Caki2 (cell line): ENCODE measurements at places on chromosomes 1 and 21. TPM values are rescaled to one million over a fixed set of nuclear protein-coding genes. Genes with fewer than 3 reads are reported as not detected.
A peak's percentile ranks its signal among the peaks of the same experiment; 100 is the strongest.

- DNase-seq: no peak
Observed at GRCh38 chr21:18023711-18024110, 204.6 kb upstream of the C21orf91 start.

LEMD1 gene
- 0.27 TPM in 1 of 2 replicates, not detected in the other for total RNA-seq

GRCh38 chr1:12356004-12356890 is 126.4 kb downstream of the VPS13D start:
- DNase-seq: peak; percentile 37

DNA sequence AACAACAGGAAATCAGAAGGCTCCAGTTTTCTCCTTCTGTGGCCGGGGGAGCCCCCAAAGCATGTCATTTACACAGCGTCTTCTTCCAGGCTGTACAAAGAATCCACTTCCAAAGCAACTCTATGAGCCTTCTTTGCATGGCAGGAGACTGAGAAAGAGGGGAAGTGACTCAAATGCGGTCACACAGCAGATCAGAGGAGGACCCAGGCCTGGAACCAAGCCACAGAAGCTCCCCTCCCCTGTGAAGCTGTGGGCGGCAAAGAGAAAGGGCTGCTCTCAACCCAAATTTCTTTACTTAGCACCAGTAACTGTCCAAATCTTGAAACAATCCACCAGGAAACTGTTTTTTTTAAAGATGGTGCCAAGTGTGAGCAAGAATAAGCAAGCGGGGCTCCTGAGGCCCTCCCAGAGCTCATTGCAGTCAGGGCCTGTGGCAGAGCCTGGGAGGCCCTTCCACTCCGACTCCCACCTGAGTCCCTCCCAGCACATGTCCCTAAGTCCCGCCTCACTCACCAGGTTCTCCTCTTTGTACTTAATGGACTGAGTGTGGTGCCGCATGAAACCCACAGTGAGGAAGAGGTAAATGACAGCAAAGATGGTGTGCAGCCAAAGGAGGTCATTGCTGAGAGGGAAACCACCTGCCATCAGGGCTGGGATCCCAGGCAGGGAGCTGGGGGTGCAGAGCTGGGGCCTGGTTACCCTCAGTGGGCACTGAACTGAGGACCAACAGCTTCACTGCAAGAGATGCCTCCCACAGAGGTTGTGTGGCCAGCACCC is 15.9 kb downstream of the TMEM63A start:
- DNase-seq: no peak

GRCh38 chr1:70134148-70134547 is 71.2 kb downstream of the LRRC40 start:
- no peak for DNase-seq

NES gene
- total RNA-seq: 0.03 TPM in 2 replicates

DNA sequence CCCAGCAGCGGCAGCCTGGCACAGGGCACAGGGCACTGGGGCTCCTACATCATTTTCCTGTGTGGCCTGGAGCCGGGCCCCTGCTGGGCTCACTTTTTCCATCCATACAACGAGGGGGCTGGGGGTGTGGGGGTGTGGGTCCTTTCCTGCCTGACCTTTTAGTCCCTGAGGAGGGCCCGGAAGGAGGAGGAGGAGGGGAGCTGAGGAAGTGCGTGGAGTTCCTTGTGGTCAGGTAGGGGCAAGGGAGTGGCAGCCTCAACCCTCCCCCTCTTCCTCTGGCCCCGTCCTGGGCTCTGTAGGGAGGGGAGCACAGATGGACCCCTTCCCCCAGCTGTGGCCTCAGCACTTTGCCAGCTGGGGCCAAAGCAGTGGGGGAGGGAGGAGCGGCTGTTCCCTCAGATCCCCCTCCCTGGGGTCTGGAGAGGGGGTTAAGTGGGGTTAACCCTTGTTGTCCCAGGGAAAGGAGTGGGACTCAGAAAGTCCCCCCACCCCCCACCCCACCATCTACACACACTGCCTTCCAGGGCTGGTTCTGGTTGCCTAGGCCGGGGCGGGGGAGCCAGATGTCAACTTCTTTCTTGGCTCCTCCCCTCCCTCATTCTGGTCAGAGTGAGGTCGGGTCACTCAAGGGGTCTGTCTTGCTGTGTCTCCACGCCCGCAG is 5.7 kb downstream of the NTRK1 start:
- DNase-seq: no peak

GRCh38 chr1:60924964-60925798 is 157.2 kb upstream of the NFIA start:
- DNase-seq: no peak

DNA sequence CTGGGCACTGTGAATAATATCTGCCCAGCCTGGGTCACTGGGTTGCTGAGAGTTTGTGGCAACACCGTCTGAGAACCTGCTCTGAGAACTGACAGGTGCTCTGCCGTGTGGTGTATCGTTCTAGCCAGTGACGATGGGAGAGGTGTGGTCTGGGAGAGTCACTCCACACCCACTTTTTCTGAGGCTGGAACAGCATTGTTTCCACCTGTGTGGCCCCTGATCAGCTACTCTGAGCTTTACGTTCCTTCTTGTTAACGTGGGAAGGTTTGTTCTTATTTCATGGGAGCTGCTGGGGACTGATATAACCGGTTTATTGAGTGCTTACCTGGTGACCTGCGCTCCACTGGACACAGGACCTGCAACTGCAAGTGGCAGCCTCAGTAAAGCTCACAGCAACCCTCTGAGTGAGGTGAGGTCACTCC is 34.8 kb upstream of the TENT5C start:
- DNase-seq: no peak

ZC3H11A gene
- 34.5 and 34.8 TPM in 2 replicates for total RNA-seq

DNA sequence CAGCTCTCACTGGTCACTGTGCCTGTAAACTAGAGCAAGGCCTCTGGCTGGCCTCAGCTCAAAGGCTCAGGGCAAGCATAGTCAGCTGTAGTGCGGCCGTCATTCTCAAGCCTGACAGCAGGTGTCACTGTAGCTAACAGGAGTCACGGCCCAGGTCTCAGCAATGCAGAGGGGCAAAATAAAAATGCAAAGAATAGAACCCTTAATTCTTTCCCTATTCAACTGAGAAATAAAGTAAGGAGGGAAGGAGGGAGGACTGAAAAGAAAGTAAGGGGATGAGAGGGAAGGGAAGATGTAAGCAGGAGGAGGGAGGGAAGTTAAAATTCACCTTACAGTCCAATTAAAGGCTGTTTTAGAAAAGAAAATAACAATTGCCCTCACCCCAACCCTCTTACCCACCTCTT is 106.1 kb downstream of the KIAA0319L start:
- DNase-seq: peak; percentile 37

KPRP gene
- not detected in 2 replicates for total RNA-seq

GRCh38 chr1:66227966-66228365 is 306.0 kb upstream of the SGIP1 start:
- no peak for DNase-seq

DNA sequence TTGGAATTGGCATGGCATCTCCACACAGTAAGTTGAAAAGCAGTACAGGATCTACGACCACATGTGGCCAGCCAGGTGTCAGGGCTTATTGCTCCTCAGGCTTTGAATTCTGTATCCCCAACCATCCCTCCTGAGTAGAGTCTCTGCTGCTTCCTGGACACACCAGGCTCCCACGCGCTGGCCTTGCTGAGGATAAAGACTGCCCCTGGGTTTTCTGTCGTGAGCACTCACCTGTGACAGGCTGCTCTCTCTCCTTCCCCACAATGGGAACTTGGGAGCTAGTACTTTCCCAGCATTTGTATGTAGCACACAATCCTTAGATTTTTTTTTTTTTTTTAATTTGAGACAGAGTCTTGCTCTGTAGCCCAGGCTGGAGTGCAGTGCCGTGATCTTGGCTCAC is 33.6 kb downstream of the PBX1 start:
- DNase-seq: no peak

DNA sequence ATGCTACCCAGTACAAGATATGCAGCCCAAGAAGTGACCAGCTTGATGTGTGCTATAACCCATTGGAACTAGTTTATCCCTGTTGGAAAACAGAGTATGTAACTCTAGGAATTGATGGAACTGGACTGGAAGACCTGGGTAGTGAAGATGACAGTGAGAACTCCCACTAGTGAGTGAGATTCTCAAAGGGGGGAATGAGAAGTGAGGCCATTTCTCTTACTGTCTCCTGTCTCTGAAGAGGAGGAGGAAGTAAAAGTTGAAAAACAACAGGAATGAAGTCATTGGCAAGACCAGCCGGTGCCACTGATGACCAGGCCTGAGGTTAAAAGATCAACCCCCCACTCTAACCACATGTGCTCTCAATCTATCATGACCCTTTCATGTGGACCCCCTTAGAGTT is 20.9 kb downstream of the PLA2G2F start:
- no peak for DNase-seq

- DNase-seq: no peak
Observed at GRCh38 chr1:98981917-98982513, 22.6 kb downstream of the PLPPR5 start.

DNA sequence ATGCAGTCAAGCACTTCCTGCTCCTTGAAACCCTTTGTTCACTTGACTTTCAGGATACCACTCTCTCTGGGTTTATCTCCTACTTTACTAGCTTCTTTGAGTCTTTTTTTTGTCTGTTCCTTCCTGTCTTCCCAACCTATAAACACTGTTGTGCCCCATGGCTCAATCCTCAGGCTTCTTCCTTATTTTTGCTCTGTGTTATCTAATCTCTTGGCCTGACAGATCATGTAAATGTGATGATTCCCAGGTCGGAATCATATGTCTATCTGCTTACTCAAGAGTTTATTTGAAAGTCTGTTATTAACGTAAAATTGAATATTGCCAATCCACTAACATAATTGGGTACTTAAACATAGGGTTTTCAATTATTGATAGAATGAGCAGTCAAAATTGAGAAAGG is 171.7 kb upstream of the ST6GALNAC5 start:
- no peak for DNase-seq

UTP25 gene
- total RNA-seq: 7.4 and 8.3 TPM in 2 replicates

CFAP45 gene
- not detected in 2 replicates for total RNA-seq

DNA sequence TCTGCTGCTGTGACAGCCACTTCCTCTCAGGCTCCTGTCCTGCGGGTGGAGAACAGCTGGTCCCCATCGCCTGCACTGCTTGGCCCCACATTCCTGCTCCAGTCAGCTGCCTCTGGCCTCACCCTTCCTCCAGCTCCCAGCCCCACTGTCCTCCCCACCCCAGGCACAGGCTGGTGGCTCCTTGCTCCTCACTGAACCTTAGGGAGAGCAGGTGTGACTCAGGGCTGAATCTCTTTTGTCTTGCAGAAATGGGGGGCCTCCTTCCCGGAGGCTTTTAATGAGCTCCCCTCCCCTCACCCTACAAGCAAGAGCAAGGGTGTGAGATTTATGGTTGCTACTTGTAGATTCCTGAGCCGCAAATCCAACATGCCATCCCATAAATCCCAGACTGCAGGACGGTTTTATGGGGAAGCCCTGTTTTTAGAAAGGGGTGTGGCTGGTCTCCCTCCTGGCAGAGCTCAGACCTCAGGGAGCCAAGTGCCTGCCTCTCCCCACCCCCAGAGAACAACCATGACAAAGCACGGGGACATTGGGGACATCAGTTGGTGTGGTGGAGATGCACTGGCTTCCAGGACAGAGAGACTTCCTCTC is 15.2 kb downstream of the CDK18 start:
- no peak for DNase-seq

DNA sequence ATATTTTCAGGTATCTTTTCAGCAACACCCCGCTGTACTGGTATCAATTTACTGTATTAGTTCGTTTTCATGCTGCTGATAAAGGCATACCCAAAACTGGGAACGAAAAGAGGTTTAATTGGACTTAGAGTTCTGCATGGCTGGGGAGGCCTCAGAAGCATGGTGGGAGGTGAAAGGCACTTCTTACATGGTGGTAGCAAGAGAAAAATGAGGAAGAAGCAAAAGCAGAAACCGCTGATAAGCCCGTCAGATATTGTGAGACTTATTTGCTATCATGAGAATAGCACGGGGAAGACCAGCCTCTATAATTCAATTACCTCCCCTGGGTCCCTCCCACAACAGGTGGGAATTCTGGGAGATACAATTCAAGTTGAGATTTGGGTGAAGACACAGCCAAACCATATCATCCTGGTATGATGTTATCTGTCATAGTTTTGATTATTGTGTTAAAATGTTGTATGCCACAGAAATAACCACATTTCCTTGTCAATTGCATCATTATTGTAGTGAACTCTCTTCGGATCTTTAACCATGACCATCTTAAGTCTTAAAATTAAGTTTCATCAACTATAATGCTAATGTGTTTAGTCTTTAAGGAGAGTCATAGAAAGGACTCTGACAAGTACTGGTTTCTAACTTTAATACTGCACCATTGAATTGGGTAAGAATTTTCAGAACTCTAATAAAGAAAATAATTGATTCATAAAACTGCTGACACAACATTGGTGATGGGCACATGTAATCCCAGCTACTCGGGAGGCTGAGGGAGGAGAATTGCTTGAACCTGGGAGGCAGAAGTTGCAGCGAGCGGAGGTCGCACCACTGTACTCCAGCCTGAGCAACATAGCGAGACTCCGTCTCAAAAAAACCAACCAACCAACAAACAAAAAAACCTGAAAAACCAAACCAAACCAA is 58.2 kb downstream of the TBX19 start:
- DNase-seq: no peak

FCER1A gene
- not detected in 2 replicates for total RNA-seq

GRCh38 chr1:194846488-194846887 is 1660.1 kb upstream of the B3GALT2 start:
- no peak for DNase-seq

- peak; percentile 38 for DNase-seq
Observed at GRCh38 chr21:15826147-15826780, 96.5 kb downstream of the USP25 start.

- peak; percentile 35 for DNase-seq
Observed at GRCh38 chr1:207084701-207085180, 3.9 kb upstream of the C4BPB start.

- no peak for DNase-seq
Observed at GRCh38 chr1:161089938-161090337, 580 bp upstream of the NECTIN4 start.
